Psoas muscle (tissue), 8 donors: ENCODE measurements at places on chromosomes 11 and 22. TPM values are rescaled to one million over a fixed set of nuclear protein-coding genes. Genes with fewer than 3 reads are reported as not detected.

The XNDC1N gene
- 0.82 TPM for polyA plus RNA-seq

The FOSL1 gene
- 257 TPM for polyA plus RNA-seq

The ATXN10 gene
- polyA plus RNA-seq, result 115 TPM

The MAJIN gene
- not detected for polyA plus RNA-seq

The SPDYC gene
- polyA plus RNA-seq, result not detected

The CEND1 gene
- 0.33 TPM for polyA plus RNA-seq

The OR5T1 gene
- polyA plus RNA-seq, result not detected

The FLRT1 gene
- polyA plus RNA-seq, result 0.05 TPM

The APOL5 gene
- polyA plus RNA-seq, result 0.04 TPM

The ALG9 gene
- 9.6 TPM for polyA plus RNA-seq

The OR6Q1 gene
- not detected for polyA plus RNA-seq

The RTN3 gene
- polyA plus RNA-seq, result 35.3 TPM

The CRYBB2 gene
- polyA plus RNA-seq, result not detected

The KDM2A gene
- 28.0 TPM for polyA plus RNA-seq

The ANGPTL5 gene
- polyA plus RNA-seq, result 0.03 TPM

The OR8K3 gene
- not detected for polyA plus RNA-seq

The BIRC3 gene
- 3.3 TPM for polyA plus RNA-seq

The SLC17A6 gene
- not detected for polyA plus RNA-seq

The MRGPRF gene
- 1.8 TPM for polyA plus RNA-seq

The BTG4 gene
- polyA plus RNA-seq, result not detected

The PKDREJ gene
- not detected for polyA plus RNA-seq

The ASRGL1 gene
- polyA plus RNA-seq, result 5.5 TPM

The PDGFD gene
- polyA plus RNA-seq, result 0.53 TPM

The TYR gene
- not detected for polyA plus RNA-seq

The PATE4 gene
- polyA plus RNA-seq, result not detected

The TRIM22 gene
- 5.6 TPM for polyA plus RNA-seq

The LIF gene
- 21.4 TPM for polyA plus RNA-seq

The RRP7A gene
- 34.8 TPM for polyA plus RNA-seq

The CHADL gene
- 1.9 TPM for polyA plus RNA-seq

The SPECC1L gene
- polyA plus RNA-seq, result 17.6 TPM

The MRGPRE gene
- polyA plus RNA-seq, result not detected

The FGF3 gene
- polyA plus RNA-seq, result not detected

The SERPING1 gene
- polyA plus RNA-seq, result 77.2 TPM

The ENTHD1 gene
- polyA plus RNA-seq, result not detected

The NUP98 gene
- 37.0 TPM for polyA plus RNA-seq
